EH (cell line): ENCODE measurements at places on chromosomes 6 and 20.

DNA sequence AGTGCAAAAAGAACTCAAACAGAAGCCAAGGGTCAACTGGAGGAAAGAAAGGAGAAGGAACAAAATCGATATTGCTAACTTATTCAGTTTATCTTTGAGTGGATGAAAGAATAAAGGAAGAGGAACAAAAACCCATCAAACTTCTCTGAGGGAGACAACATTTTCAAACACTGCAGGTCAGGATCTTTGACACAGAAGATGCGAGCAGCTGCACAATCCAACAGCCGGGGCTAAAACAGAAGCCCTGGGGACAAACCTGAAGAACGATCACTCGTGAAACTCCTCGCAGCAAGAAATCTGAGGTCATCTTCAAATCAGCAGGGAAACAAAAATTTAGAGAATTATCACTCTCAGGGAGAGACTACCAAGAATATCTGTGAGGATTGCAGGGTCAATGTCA, 14.2 kb downstream of the SLC23A2 start:
- no peak for DNase-seq

GRCh38 chr6:128327890-128328289, 192.5 kb downstream of the PTPRK start:
- peak; percentile 42 for DNase-seq

GRCh38 chr6:15658181-15658744, 4.6 kb downstream of the DTNBP1 start:
- no peak for DNase-seq

DNA sequence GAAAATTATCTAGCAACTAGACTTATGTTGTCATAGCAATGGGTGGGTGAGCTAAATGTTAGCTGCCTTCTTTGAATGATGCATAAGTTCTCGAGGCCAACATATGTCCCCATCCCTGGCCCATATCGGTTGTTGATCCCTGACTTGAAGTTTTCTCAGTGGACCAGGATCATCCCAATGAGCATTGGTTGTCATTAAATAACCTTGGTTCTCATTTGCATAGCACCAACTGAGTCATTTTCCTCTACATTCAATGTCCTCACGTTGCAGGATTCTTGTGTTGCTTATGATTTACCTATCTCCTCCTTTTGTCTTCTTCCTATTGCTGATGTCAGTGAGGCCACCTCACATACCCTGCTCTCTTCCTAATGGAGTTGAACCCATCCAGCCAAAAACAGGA, 12.1 kb upstream of the AHCY start:
- DNase-seq: no peak

- peak; percentile 61 for DNase-seq
Measured at GRCh38 chr6:17167327-17167979, 65.6 kb downstream of the STMND1 start.

- peak; percentile 64 for DNase-seq
Measured at GRCh38 chr20:40962733-40963504, 65.7 kb upstream of the TOP1 start.

- peak; percentile 66 for DNase-seq
Measured at GRCh38 chr6:104705095-104705707, 154.5 kb downstream of the HACE1 start.

DNA sequence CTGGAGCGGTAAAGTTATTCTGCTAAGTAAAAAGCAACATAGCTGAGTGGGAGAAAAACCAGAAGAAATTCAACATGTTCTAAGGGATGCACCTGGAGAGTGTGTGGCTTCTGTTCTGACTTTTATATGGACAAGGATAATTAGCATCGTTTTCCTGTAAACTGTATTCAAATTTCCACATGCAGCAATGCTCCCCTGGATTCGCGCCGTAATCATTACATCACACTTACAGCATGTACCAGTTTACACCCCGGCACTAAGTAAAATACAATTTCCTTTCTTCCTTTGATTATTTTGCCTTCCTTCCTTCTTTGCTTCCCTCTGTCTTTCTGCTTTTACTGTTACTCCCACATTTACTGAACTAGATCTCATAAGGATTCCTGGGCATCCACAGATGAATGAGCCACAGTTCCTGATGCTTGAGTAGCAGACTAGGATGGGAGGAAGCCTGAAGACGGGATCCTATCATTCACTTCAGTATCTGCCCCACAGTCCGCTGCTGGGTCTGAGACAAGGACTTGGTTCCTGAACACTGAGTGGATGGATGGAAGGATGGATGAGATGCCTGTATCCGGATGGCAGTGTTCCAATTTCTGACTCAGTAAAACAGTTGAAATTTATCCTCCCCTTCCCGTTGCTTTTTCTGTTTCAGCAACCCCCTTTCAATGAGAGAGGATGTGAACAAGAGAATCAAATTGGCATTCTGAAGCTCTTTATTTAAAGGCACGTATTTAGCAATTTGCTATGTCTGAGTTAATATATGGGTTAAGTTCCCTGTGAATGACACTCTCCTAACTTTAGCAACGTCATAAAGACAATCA, 174.6 kb downstream of the GJA10 start:
- DNase-seq: peak; percentile 29

DNA sequence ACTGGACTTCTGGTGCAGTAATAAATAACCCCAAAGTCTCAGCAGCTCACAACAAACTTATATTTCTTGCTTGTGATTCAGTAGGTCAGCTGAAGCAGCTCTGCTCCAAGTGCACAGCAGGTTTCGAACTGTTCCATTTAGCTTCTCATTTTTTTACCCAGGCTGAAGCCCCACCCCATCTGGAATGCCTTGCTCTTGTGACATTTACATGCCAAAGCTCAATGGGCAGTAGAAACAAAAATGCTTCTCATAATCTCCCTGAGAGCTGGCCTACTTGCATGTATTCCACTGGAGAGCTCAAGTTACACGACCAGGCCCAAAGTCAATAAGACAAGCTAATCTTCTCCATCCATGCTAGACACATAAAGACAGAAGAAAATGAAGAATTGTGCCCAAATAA, 165.2 kb downstream of the HAO1 start:
- DNase-seq: peak; percentile 12

GRCh38 chr20:10807013-10807412, 133.2 kb upstream of the JAG1 start:
- no peak for DNase-seq

- no peak for DNase-seq
Measured at GRCh38 chr6:35539223-35539622, 26.5 kb upstream of the TULP1 start.

- DNase-seq: no peak
Measured at GRCh38 chr20:5265662-5265985, 51.1 kb downstream of the PROKR2 start.

GRCh38 chr6:16236631-16237199, 1.7 kb upstream of the GMPR start:
- peak; percentile 81 for DNase-seq

GRCh38 chr6:3293271-3294155, 34.8 kb downstream of the PSMG4 start:
- DNase-seq: no peak

DNA sequence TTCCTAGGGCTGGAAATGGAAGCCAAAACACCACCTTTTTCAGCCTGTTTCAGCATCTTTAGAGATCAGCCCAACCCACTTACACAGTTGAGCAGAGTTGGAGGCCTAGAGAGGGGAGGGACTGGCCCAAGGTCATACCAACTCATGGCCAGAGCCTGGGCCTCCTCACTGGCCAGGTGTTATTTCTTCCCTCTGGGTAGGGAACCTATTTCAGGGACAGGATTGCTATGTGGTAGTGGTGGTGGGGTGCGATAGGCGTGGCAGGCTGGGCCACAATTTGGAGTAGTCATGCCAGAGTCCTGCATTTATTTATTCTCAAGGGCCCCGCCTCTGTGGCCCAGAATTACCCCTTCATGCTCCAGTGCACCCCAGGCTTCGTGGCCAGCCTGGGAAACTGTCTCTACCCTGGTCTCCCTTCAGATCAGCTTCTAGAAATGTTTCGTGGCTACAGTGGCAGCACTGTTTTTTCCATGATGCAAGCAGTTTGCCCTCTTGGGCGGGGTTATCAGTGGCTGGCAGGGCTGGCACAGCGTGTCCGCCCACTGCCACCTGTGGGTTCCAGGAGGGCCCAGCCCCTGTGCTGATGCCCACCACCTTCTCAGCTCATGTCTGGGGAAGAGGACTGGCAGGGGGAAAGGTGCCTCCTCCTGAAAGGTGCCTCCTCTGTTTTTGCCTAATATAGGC, 6.2 kb downstream of the VEGFA start:
- no peak for DNase-seq

DNA sequence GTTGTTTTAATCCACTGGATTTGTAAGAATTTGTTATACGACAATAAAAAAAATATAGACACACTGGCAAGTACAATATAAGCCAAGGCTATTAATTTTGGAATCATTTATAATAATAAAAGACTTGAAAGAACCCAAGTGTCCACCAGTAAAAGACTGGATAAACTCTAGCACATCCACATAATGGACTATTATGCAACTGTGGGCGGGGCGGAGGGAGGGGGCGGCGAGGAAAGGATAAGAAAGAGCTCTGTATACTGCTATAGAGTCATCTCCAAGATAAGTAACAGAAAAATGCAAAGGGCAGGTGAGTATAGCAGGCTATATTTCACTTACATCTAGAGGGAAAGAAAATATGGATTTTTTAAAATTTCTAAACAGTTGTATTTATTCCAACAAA, 123.3 kb downstream of the TBC1D32 start:
- no peak for DNase-seq

- no peak for DNase-seq
Measured at GRCh38 chr6:164554700-164555476, 754.5 kb downstream of the C6orf118 start.

DNA sequence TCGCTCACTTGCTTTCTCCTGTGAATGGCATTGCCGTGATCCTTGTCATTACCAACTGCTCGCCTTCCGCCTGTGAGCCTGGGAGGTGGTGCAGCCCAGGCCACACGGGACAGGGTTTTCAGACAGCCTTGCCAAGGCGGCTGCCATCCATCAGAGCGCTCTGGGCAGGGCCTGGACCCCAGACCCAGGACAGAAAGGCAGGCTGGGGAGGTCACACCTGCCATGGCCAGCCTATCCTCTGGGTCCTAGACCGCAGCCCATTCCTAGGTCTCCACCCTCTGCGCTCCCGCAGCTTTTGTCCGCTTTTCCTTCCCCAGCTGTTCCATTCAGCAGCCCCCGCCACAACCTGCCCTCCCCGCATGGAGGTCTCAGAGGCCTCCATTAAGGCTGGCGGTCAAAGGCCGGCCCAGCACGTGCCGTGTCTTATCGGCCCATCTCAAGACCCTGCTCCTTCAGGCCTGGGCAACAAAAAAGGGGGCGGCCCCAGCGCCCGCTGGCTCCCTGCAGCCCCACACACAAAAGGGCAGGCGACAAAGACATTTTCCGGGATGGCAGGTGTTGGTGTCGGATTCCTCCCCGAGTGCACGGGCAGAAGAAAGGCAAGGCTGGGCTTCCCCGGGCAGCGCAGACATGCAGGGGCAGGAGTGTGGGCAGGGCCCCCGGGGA, 28.1 kb downstream of the INSM1 start:
- DNase-seq: no peak

GRCh38 chr6:111958534-111958933, 85.3 kb upstream of the FYN start:
- no peak for DNase-seq

- DNase-seq: no peak
Measured at GRCh38 chr20:57438552-57438951, 47.4 kb downstream of the RBM38 start.

GRCh38 chr20:44692932-44693480, 22.2 kb upstream of the CCN5 start:
- peak; percentile 99 for DNase-seq

DNA sequence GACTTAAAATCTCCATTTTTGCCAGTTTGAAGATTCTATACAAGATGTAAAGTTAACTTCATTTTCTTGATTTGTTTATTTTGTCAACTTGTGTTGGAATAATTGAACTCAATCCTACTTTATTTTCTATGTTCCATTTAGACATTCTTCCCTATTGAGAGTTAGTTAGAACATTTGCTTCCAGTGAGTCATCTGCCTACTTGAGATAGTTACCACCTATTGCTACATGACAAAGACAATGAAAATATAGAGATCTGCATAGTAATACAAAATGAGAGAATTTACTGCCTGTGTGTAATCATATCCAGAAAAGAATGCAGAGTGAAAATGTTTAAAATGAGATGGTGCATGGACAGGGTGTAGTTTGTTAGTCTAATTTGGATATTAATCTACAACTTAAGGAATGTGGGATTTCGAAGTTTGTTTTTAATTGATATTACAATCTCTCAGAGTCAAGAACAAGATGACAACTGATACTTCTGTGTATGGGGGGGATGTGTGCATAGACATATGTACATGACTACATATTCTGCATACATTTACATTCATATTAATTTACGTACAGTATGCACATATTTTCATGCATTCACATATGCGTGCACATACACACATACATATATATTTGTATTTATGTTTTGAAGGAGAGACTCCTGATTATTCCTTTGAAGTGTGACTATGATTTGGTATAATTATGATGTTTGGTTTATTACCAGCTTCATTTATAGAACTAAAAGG, 420.1 kb downstream of the NKAIN2 start:
- peak; percentile 0 for DNase-seq

- peak; percentile 81 for DNase-seq
Measured at GRCh38 chr20:17556837-17557674, 12.8 kb upstream of the DSTN start.

- peak; percentile 100 for DNase-seq
Measured at GRCh38 chr6:73774311-73774774, 78.3 kb downstream of the CD109 start.

GRCh38 chr6:69647726-69648125, 149.1 kb downstream of the LMBRD1 start:
- peak; percentile 4 for DNase-seq

GRCh38 chr6:149929422-149929821, 6.5 kb upstream of the RAET1G start:
- no peak for DNase-seq

DNA sequence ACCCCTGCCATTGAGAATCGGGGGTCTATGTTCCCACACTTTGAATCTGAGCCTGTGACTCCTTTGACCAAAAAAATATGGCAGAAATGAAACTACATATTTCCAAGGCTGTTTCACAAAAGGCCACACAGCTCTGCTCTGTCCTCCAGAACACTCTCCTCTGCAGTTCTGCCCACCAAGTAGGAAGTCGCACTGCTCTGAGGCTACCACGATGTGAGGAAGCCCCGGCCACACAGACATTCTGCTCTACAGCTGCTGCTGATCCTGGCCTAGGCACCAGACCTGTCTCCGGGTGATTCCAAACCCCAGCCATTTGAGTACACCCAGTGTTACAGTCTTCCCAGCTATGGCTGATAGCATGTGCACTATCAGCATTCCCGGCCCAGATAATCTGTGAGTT, 85.1 kb downstream of the LYRM4 start:
- DNase-seq: no peak

GRCh38 chr20:17674722-17675518, 7.1 kb downstream of the RRBP1 start:
- peak; percentile 80 for DNase-seq
